Smooth muscle cell of the brain vasculature (primary cell): ENCODE measurements at places on chromosomes 5 and 9.
A peak's percentile ranks its signal among the peaks of the same experiment; 100 is the strongest.

DNA sequence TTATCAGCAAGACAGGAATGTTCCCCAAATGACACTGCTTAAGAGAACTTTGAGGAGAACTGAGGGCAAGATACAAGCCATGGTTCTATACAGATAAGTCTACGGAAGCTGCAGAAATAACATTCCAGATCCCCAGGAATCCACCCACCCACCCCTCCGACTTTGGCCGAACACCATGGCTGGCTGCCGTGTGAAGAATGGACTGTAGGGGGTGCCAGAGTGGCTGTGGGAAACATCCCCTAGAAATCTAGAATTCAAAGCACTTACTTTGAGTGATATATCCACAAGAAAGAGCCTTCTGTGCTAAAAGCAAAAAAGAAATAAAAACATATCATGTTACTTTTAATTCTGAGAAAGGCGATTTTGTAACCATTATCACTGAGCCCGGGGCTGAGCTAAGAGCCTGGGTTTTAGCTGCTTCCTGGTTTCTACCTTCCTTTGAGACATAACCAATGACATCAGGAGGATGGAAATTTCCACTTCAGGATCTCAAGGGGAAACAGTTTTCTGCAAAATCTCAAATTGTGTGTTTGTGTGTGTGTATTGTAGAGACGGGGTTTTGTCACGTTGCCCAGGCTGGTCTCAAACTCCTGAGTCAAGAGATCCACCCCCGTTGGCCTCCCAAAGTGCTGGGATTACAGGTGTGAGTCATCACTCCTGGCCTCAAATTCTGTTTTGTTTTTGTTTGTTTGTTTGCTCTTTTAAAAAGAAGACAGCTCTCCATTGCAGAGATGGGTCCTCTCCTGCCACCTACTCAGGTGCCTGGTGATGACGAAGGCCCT, 36.4 kb downstream of the GGTA1 start:
- DNase-seq: no peak

GRCh38 chr5:119814655-119815054, 185.3 kb downstream of the FAM170A start:
- DNase-seq: no peak

DNA sequence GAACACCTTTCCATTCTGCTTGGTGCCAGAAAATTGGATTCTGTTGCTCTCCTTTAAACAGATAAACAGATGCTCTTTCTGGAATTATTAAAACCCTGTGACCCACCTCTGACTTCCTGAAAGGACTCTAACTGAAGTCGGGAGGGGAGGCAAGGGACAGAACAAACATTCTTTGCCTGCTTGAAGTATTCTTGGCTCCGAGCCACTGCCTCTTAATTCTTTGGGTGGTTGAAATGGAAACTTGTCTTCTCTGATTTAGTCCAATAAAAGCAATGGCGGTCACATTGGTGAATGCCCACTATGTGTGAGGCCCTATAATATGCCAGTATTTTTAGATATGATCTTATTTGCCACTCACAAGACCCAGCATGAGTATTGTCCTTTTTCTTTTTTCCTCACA, 236.8 kb downstream of the SLIT3 start:
- no peak for DNase-seq

DNA sequence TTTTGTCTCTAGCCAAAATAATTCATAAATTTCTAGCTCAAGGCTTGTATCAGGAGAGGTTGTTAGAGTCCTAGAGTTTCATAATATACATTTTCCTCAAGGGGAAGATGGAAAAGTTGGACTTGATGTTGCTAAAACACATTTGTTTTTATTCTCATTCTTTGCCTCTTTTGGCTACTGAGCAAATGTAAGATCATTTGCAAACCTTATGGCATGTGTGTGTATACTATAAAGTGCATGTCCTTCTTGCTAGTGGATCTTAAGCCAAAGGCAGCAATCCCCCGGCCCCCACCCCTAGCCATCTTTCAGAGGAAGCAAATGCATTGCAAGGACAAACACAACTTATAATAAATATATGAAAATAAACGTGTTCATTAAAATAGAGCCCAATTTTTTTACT, 43.0 kb downstream of the ADAMTSL1 start:
- DNase-seq: no peak

DNA sequence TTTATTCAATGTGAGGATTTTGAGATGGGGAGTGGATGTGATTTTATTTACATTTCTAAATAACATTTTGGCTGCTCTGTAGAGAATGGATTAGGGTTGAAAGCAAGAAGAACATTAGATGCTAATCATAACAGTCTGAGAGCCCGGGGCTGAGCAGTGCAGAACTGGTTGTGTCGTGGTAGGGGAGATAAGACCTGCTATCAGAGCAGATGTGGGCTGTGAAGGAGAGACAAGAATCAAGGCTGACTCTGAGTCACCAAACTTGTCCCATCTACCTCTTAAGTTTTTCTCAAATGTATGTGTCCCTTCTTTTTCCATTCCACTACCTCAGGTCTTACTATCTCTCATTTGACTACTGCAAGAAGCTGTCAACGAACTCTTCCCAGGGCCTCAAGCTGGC, 35.4 kb upstream of the SLC28A3 start:
- no peak for DNase-seq

- no peak for DNase-seq
Observed at GRCh38 chr9:128899566-128900322, 17.8 kb downstream of the LRRC8A start.

GRCh38 chr9:36169708-36170107, 520 bp downstream of the CCIN start:
- DNase-seq: no peak

- no peak for DNase-seq
Observed at GRCh38 chr5:95995962-95996489, 34.4 kb upstream of the ELL2 start.

DNA sequence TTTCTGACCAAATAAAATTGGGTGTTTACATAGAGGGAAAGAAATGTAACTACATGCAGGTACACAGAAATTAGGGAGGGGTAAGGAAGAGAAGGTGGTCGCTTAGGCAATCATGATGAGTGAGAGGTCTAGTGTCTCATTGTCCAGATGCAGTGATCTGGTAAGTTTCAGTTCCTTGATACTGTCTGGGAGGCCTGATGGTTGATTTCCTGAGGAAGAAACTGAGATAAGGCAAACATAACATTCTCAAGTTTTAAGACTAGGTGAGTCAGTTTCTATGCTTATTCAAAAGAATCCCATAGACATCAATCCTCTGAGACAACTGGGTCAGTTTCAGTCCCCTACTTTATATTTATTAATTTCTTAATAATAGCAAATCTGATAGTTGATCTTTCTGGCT, 843.3 kb upstream of the CDH10 start:
- no peak for DNase-seq

DNA sequence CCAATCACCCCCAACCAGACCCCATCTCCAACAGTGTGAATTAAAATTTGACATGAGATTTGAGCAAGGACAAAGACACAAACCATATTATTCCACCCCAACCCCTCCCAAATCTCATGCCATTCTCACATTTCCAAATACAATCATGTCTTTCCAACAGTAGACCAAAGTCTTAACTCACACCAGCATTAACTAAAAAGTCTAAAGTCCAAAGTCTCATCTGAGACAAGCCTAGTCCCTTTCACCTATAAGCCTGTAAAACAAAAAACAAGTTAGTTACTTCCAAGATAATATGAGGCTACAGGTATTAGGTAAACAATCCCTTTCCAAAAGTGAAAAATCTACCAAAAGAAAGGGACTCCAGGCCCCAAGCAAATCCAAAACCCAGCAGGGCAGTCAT, 140.6 kb upstream of the NR4A3 start:
- DNase-seq: no peak

- DNase-seq: peak; percentile 57
Observed at GRCh38 chr9:96420468-96421219, 2.5 kb upstream of the ZNF367 start.
